NCI-H146 (cell line): ENCODE measurements at places on chromosomes 7 and 10.

DNA sequence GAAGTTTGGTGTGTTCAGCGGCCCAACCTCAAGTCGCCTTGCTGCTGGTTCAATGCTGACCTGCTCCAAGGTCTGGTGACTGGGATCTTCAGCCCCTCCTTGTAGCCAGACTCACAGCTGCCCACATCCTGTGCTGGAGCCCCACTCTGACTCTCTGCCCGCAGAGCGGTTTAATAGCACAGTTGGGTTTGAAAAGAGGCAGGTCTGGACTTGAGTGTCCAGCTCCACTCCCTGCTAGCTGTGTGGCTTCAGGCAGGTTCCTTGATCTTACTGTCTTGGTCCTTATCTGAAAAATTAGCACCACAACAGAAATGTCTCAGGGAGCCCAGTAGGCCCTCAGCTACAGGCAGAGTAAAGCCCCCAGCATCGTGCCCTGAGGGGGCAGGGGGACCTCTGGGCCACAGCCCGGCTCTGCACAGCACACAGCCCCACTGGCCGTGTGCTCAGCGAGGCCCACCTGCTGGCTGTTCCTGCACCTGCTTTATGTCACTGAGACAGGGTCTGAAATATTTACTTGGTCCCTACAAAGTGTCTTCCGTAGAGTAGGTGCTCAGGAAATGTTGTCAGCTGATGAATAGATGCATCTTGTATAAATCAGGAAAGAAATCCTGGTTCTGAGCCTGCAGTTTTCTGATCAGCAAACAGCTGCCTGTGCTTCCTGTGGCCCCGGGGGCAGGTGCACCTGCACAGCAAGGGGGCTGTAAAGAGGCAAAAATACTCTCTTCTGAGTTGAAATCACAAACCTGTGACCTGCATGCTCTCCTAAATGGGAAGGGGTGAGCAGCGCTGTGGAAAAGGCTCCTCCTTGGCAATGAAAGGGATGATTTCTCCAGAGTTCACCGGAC is 155.5 kb downstream of the SVIL start:
- peak; percentile 93 for DNase-seq

- no peak for DNase-seq
Measured at GRCh38 chr7:137399827-137400823, 56.6 kb upstream of the PTN start.

DNA sequence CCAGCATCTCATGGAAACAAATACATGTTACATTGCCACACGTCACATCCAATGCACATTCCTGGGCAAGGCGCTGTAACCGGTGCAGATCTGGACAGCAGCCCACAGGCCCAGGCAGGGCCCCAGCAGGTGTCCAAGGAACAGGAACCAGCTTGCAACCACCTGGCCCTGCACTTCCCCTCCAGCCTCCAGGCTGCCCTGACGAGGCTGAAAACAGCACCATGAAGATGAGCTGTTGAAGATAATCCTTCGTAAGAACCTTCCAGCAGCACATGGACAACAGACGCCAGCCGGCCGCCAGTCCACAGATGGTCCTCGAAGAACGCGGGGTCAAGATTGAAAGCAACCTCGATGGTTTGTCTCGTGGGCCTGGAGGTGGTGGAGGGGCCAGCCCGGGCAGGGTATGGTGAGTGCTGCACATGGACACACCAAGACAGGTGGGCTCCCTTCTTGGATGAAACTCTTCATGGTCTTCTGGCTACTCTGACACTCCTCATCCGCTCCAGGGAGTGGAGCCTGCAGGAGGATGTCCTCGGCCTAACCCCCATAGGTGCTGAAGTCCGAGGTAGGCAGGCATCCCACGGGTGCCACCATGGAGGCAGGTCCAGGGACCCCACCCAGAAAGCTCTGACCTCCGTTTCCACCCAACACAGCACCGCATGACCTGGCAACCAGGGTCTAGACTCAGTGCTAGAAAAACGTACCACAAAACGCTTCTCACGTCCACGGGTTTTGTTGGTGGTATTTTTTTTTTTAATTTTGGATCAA is 22.9 kb downstream of the PDGFA start:
- DNase-seq: no peak

DNA sequence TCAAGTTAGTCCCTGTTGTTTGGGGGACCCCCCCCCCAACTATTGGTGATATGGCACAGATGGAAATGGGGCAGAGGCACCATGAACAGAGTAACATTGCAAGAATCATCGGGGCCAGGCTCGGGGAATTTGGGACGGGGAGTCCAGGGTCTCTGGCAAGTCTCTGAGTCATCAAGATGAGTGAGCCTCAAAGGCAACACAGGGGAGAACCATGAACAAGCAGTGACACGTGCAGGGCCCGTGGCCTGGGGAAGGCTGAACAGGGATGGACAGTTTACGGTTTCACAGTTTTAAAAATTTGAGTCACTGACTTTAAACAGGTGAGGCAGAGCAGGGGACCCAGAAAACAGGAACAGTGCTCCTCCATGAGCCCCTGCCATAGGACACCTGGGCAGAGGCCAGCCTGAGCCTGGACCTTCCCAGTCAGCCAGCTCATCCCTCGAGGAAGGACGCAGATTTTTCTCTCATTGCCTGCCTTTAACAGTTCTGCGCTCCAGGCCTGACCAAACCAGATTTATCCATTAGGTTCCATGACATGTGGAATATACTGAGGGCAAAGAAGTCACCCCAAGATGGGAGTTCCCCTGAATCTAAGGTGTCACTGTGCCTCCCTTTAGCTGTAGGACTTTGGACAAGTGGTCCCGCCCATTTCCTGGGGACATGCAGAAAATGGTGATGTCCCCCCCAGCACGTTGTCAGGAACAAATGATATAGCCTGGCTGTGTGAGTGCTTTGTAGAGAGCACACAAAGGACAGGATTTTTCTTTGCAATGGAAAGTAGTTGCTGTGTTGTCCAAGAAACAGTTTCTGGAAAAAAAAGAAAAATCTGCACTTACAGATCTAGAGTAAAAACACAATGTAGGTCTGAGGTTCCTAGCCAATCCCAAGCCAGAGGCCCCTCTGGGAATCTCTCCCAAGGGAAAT is 23.8 kb downstream of the CHST15 start:
- DNase-seq: no peak

DNA sequence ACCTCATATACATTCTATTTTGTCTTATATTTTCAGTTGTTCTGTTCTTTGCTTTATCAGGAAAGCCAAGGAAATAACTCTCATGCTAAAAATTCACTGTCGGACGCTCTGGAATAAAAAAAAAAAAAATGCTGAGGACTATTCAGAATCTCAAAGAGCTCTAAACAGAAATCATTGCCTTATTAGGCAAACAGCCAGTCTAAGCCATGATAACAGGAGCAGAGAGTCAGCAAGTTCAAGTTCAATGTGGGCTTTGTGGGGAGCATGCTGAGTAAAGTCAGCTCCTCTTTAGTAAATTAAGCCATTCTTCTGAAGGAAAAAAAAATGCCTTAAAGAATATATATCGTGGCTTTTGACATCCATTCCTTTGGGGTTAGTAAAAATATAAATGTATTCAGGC is 13.6 kb upstream of the FAM13C start:
- no peak for DNase-seq

GRCh38 chr10:10295537-10295936 is 722.1 kb upstream of the CELF2 start:
- peak; percentile 51 for DNase-seq

GRCh38 chr10:8088504-8088903 is 34.0 kb downstream of the GATA3 start:
- no peak for DNase-seq

DNA sequence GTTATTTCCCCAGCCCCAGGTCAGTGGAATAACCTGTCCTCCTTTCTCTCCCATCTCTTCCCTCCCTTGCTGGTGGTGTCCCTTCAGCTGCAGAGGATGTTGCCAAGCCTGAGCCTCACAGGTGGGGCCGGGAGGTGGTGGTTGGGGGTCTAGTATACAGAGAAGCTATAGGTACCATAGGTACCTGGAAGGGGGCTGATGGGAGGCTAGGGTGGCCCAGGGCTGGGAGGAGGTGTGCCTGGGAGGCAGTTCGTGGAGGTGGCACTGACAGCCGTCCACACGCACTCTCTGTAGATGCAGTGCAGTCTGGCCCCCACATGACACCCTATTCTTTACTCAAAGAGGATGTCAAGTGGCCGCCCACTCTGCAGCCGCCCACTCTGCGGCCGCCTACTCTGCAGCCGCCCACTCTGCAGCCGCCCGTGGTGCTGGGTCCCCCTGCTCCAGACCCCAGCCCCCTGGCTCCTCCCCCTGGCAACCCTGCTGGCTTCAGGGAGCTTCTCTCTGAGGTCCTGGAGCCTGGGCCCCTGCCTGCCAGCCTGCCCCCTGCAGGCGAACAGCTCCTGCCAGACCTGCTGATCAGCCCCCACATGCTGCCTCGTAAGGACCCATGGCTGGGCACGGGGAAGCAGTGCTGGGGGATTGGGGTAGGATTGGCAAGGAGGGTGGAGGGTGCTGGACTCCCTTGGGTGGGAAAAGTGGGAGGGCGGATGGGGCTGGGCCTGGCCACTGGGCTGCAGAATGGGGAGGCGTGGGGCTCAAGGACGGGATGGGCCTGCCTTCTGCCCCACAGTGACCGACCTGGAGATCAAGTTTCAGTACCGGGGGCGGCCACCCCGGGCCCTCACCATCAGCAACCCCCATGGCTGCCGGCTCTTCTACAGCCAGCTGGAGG is 9.5 kb downstream of the IRF5 start:
- DNase-seq: no peak

DNA sequence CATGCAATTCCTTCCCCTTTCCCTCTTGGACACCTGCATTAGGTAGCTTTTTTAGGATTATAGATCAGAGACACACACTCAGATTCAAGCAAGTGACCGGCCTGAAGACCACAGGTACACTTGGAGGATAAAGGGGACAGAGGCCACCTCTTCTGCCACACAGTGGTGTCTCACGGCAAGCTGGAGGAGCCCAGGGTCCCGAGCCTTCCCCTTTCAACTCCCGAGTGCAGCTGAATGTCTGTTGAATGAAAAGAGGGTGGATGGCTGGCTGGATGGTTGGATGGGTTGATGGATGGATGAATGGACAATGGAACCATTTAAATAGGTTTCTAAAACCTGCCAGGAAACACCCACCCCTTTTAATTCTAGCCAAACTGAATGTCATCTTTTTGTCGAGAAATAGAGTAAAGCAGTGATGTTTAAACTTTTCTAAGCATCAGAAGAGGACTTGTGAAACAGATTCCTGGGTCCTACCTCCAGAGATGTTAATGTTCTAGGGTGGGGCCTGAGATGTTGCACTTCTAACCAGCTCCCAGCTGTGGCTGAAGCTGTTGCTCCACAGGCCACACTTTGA is 49.2 kb upstream of the ZMIZ1 start:
- no peak for DNase-seq

DNA sequence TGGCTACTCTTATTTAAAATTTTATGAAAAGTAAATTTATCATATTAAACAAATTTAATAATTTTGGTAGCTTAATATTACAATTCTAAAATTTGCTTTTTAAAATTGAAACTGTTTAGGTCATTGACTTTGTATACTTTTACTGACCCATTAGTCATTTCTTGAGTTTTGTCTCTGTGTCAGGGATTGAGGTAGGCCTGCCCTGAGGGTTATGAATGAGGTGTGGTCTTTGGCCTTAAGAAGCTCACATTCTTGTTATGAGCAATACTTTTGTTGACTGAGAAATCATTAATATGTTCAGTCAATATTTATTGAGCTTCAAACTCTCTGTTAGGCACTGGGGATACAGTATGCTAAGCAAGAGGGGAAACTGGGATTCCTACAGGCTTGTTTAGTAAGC is 47.0 kb upstream of the RPA3 start:
- no peak for DNase-seq

- DNase-seq: no peak
Measured at GRCh38 chr7:114392686-114393085, 21.9 kb upstream of the FOXP2 start.

DNA sequence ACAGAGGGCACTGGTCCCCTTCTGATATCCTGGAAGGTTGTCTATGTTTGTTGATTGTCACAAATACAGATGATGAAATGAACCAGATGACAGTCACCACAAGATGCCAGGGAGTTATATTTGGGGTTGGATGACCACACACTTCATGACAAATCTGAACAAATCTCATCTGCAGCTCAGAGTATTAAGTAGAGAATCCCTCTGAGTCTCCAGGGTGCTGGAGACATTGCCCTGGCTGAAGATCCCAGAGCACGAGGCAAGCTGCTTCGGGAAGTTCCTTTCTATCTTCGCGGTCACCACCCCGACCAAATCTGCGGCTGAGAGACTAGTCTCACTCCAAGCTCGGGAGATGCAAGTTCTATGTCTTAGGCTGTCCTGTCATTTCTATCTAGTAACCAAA is 9.0 kb downstream of the DENND2A start:
- no peak for DNase-seq
